Body of pancreas (tissue), 4 donors: ENCODE measurements at places on chromosomes 7 and 10. TPM values are rescaled to one million over a fixed set of nuclear protein-coding genes. Genes with fewer than 3 reads are reported as not detected.

GNGT1 gene
- not detected for total RNA-seq

ACSM6 gene
- 0.52 TPM for total RNA-seq

RASSF4 gene
- total RNA-seq, result 44.5 TPM

- DNase-seq, result no peak
Observed at GRCh38 chr10:47401874-47402640, 18.0 kb upstream of the ZNF488 start.

DNA sequence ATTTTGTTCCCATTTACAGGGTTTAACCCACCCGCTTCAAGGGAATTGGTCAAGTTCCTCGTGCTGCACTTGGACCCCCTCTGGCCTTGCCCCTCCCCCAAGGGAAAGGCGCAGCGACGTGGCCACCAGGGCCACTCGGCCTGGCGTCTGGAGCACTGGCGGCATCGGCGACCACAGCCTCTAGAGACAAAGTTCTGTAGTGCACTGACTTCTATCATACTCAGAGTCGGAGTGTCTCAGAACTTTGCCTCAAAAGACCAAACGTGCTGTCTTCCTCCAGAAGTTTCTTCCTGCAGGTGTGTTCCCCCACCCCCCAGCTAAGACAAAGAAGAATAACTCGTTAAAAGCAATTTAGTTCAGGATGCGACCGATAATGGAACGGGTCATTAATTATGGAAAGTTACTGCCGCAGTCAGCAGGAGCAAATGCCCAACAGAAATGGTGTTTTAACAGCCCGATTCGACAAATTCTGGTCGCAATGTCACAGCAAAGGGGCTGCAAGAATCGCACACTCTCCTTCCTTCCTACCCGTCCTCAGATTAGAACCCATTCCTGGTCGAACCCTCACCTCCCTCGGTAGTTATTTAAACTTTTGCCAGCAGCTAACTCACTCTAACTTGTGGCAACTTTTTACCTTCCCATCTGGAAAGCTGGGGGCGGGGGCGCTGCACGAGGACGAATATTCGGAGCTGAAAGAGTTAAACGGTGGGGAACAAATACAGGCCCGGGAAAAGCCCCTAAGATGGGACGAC is 202.1 kb upstream of the NFE2L3 start:
- DNase-seq, result peak; percentile 73

DNA sequence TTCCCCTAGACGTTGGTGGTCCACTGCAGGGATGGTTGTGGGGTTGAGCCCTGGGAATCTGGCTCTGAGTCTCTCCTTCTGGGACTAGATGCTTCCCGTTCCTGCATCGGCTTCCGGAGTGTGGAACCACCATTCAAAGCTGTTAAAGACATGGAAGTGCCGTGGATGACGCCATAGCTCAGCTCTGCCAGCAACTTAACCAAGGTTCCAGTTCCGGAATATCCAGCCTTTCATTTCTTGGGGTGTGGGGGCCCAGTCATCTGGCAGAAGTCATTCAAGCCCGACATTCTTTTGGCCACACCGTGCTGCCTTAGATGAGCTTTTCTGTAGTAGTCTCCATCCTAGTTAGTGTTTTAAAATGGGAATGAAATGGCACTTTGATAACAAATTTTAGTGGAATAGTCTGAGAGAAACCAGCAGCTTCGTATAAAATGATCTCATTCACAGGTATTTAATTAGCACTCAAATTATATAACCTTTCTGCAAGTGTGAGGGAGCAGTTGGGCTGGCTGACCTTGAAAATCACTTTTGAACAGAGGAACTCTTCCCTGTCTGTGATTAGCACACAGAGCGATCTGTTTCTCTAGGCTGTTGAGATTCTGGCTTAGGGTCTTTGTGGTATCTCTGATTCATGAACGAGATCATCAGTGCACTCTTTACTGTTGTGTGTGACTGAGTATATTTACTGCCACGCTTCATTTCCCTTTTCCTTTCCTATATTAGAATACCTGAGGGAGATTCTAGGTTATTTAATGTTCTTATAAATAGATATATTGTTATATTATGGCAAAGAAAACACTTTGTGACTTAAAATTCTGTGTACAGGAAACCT is 19.9 kb downstream of the LMTK2 start:
- DNase-seq, result no peak

DNA sequence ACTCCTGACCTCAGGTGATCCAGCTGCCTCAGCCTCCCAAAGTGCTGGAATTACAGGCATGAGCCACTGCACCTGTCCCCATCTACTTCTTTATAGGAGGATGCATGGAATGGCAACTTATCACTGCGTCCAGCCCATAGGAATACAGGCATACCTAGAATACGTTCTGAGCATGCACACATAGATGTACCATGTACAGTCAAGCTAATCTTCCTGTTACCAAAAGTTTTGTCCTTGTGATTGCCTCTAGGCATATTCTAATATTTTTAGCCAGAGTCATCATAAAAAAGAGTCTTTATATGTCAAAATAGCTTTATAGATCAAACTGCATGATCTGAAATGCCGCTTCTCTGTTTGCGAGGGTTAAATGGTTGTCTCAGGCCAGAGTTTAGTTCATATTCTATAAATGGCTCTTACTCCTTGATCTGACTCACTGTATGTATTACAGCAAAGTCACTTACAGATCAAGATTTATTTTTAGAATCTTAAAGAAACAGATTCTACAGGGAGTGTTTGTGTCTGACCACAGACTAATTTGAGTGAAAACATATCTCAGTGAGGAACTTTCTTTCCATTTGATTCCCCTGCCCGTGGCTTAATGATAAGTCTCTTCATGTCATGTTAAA is 210.9 kb downstream of the CREB5 start:
- no peak for DNase-seq

DNA sequence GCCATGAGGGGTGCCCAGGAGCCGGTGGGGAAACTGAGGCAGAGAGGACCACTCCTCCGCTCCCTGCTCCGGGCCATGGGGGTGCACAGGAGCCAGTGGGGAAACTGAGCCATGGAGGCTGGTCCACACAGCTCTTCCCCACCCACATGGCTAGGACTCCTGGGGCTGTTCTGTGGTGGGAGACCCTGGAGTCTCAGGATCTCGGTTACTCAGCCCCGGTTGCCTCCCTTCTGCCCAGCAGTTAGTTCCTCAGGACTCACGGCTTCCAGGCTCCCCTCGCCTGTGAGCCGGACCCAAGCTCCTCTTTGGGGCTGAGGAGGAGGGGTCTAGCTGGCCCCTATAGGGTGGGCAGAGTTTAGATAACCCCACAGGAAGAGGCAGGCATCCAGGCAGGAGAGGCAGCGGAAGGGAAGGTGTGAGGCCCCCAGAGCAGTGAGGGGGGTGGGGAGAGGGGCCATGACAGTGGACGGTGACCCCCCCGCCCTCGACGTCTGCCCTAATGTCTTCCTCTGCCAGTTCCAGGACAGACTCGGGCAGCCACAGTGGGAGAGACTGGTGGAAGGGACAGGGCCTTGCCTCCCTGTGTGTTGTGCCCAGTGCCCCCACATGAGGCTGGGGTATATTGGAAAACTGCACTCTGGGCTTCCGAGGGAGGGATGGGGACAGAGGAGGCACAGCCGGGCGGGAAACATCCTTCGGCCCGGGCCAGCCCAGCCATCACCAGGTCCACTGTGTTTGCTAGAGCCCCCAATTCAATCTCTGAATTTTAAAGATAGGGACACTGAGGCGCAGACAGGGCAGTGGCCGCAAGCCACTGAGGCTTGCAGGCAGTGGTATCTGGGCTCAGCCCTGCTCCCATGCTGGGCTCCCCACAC is 4.3 kb downstream of the ELFN1 start:
- peak; percentile 1 for DNase-seq

DNA sequence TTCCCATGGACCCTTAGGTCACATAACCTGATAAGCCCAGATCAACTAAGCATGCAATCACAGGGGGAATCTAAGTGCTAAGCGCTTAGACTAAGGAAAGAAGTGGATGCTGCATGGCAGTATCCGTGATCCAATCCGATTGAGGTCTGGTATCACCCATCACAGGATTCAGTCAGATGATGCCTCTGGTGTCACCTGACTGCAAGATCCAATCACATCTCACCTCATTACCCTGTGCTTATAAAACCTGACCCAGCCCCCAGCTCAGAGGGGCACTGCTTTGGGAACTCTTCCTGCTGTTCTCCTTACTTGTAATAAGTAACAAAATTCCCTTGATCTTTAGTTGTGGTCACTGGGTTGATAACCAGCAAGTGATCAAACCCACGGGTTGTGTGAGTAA is 84.7 kb upstream of the TMEM168 start:
- no peak for DNase-seq

GRCh38 chr10:7901256-7901655 is 83.0 kb downstream of the TAF3 start:
- DNase-seq, result no peak

- no peak for DNase-seq
Observed at GRCh38 chr7:49644396-49645166, 128.9 kb upstream of the VWC2 start.

GRCh38 chr7:96306385-96307125 is 15.3 kb downstream of the SLC25A13 start:
- no peak for DNase-seq

DNA sequence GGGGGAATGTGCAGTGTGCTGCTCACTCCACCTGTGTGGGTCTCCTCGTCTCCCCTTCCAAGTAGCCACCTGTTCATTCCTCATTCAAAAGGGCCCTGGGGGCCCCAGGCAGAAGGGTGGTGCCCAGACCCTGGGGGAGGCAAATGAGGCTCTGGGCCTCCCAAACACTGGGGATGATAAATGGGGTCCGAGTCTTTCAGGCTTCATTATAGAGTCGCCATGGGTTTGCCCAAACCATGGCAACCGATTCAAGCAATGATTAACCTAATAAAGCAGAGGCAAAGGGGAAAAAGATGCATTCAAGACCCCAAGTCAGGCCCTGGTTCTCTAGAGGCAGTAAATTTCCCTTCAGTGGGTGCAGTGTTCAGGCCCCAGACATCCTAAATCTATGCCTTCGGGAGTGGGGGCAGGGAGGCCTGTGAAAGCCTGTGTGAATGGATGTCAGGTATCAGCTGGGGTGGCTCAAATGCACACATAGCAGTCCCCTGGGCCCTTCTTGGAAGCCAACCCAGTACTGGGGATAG is 10.4 kb downstream of the NEUROG3 start:
- no peak for DNase-seq

GRCh38 chr10:75607576-75607975 is 176.2 kb downstream of the LRMDA start:
- DNase-seq, result no peak

DNA sequence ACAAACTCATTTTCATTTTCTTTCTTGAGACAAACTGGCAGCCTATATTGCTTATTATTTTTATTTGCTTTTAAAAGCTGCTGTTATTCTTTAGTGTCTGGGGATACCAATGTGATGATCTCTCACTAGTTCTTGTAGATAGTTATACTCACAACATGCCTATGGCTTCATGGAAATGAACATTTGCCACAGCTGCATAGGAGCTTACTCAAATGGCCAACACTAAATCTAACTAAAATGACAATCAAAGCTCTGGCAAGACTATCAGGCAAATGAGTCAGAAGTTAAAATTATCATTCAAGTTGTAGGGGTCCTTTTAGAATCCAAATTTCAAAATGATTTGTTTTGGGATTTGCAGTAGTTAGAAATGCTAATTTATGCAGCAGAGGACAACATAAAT is 225.9 kb downstream of the ANK3 start:
- DNase-seq, result no peak

DNA sequence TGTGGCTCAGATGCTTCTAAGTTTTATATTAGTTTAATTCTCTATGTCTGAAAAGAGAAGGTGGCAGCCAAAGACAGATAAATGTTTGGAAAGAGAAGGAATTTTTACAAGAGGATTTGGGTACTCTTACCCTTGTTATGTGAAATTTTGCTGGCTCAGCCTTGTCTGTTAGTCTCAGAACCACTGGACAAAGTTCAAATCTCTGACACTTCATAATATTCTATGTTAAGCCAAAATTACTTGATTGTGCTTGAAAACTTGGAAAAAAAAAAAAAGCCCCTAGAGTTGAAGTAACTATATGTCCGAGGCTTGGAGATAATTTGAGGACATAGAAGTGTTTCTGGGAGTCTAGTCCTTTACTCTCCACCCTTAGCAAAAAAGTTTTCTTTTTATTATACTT is 1079.3 kb upstream of the LRRTM3 start:
- no peak for DNase-seq

DNA sequence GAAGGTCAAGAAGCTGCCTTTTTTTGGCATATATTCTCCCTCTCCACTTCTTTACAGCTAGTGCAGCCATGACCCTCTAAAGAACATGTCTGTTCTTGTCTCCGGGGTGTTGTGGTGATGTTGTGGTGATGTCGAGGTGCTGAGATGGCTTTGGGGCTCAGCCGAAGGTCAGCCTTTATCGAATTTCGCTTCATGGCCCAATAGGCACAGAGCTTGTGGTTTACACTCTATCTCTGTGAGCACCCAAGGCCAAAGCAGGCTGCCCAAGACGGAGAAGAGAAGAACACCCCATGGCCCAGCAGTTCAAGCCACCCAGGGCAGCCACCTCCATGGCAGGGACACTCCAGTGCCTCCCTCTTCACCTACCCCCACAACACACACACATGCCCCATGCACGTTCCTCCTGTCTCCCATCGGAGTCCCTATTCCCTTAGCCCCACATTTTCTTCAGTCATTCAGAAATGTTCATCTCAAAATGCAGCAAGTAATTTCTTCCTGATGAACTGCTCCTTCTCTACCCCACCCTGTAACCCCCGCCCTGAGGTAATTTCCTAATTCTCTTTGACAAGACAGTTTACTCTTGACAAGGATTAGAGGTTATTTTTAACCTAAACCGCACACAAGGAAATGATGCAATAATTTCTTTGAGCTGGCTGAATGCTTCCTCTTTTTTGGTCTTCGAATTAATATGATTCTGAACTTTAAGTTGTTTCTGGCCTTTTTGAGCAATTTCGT is 18.6 kb upstream of the ADRB1 start:
- no peak for DNase-seq

DNA sequence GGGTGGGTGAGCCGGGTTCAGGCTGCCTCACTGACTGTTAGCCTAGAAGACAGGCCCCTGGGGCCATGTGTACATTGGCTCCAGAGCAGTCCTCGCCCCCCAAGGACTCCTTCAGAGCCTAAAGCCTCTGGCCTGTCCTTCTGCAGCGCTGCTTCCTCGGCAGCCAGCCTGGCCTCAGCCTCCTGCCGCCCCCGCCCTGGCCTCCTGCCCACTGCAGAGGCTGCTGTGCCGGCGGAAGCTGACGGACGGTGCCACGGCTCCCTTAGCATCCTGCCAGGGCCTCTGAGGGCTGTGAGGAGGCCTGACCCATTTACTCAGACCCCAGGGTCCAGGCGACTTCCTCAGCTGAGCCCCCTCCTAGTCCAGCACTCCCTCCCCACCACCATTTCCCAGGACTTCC is 4.9 kb downstream of the SRRM3 start:
- no peak for DNase-seq

DNA sequence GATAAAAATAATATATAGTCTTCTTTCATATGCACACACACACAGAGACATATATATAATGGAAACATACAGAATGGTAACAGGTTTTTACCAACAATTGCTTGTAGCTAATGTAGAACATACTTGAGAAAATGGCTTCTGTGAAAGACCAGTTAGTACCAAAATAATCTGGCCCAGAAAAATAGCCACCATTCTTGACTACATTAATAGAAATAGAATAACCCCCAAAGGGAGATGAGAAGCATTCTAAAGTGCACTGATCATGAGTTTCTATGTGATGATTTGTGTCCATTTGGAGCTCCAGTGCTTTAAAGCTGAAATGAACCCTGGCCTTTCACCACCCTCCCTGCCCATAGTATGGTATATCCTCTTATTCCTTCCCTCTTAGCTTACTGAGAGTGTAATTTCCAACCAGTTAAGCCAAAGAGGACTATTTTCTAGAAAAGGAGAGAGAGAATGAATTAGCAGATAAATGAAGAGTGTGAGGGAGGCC is 22.9 kb upstream of the IFIT2 start:
- no peak for DNase-seq
